ENCODE measurements at places on chromosomes 3 and 15.
A peak's percentile ranks its signal among the peaks of the same experiment; 100 is the strongest.

GRCh38 chr3:55750525-55750924 lies 263.4 kb upstream of the WNT5A start:
- peak; percentile 93 for DNase-seq

DNA sequence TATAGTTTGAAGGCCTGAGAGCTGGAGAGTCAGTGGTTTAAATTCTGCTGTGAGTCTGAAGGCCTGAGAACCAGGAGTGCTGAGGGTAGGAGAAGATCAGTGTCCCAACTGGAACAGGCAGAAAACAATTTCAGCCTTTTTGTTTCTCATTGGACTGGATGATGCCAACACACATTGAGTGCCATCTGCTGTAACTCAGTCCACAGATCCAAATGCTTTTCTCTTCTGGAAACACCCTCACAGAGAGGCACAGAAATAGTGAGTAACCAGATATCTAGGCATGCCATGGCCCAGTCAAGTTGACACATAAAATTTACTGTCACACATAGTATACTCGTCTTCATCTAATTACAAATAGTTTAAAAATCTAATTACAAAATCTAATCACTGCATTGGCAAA lies 100.8 kb downstream of the NEO1 start:
- DNase-seq: no peak

DNA sequence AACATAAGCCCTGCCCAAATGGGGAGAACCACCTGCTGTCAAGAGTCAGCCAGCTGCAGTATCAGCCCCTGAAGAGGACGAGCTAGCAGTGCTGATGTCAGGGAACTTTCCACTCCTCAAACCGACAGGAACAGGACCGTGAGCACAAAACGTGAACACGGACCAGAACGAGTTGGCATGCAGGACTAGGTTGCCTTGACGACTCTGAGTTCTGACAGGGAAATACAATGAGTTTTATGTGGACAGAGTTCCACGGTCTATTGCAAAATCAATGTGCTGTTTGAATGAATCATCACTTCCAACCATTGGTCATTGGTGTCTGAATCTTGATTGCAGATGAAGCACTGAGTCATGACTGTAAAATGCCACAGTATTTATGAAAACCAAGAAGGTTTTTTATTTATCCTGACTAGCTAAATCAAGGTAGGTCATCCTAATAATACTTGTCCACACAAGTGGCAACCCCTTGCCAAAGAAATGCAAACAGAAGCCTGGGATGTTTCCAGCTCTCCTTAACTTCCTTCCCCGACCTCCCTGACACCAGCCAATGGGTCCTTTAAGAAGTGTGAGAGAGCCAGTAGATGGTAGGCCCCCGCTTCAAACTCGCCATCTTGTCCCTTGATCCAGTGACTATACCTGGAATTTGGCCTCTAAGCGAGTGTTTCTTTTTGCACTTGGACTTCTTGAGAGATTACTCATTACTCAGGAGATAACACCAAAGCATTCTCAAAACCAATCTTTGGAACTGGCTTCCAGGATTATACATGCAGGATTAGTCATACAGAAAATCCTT lies 119.6 kb downstream of the ASB7 start:
- peak; percentile 100 for DNase-seq

GRCh38 chr15:92407321-92407720 lies 13.6 kb downstream of the ST8SIA2 start:
- DNase-seq: no peak

- no peak for DNase-seq
Measured at GRCh38 chr15:81909011-81909358, 136.8 kb downstream of the MEX3B start.

- DNase-seq: no peak
Measured at GRCh38 chr15:73344056-73344455, 24.7 kb downstream of the HCN4 start.

GRCh38 chr3:111936967-111937366 lies 41.9 kb upstream of the ABHD10 start:
- no peak for DNase-seq

- no peak for DNase-seq
Measured at GRCh38 chr15:29139072-29139471, 130.6 kb downstream of the NSMCE3 start.

DNA sequence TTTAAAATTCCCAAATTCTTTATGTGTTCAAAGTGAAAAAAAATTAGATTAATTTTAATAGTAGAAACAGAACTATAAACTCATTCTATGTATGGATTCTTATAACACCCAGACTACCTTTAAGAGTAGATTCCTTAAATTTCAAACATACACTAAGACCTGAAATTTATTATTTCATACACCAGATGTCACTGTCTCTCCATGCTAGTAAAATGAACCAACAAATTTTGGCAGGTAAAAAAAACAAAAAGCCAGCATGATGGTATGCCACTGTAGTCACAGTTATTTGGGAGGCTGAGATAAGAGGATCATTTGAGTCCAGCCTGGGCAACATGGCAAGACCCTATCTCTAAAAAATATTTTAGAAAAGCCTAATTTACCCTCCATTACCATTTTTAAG lies 461.3 kb upstream of the NAALADL2 start:
- DNase-seq: no peak

GRCh38 chr15:40928821-40929659 lies at the start of gene DLL4:
TSS of gene DLL4 (plus strand) at chr15:40929340. CDS start at chr15:40929669, 329 bp downstream.
- DNase-seq: no peak

GRCh38 chr3:141346007-141346406 lies 22.3 kb upstream of the ZBTB38 start:
- no peak for DNase-seq

DNA sequence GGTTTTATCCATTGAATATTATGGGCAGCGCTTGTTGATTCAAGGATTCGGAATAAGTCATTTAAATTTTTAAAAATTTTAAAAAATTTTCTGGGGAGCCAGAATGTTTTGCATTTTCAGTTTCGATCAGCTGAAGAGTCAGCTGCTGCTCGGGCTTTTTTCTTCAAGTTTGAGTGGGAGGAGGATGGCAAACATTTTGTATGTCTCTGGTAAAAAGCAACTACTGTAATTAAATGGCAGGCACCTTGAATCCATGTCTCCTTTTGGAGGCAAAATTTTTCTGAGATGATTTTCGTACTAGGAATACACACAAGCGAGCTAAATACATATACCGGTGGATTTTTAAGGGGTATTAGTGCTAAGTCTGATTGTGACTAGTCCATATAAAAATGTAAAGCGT lies 612 bp downstream of the C3orf38 start:
- no peak for DNase-seq

GRCh38 chr3:188826574-188826973 lies 345.2 kb upstream of the TPRG1 start:
- DNase-seq: no peak

- no peak for DNase-seq
Measured at GRCh38 chr15:66923438-66923881, 141.9 kb upstream of the SMAD3 start.

DNA sequence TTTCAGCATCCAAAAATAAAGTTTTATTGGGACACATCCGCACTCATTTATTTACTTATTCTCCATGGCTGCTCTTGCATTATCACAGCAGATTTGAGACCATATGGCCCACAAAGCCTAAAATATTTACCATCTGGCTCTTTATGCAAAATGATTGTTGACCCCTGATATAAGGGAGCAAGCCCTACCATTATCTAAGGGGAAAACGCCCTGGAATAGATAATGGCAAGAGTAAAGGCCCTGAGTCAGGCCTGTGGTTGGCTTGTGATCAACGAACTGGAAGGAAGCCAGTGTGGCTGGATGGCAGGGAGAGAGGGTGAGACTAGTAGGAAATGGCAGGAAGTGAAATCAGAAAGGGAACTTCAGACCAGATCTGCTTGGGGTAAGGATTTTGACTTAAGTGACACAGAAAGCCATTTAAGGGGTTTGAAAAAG lies 24.6 kb upstream of the DMXL2 start:
- DNase-seq: no peak

- DNase-seq: peak; percentile 91
Measured at GRCh38 chr3:31105438-31106077, 211.1 kb upstream of the GADL1 start.

DNA sequence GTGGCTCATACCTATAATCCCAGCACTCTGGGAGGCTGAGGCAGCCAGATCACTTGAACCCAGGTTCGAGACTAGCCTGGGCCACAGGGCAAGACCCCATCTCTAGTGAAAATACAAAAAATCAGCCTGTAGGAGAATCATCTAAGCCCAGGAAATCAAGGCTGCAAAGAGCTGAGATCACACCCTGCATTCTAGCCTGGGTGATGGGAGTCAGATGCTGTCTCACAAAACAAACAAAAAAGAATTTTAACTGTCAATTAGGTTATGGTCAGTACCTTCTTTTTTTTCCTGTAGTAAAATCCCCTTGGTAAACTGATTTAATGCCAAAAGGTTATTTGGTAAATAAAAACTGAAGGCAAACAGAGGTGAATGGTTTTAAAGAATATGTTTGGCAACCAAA lies 29.0 kb downstream of the TMCC1 start:
- no peak for DNase-seq

- DNase-seq: no peak
Measured at GRCh38 chr3:102511639-102512038, 76.8 kb downstream of the ZPLD1 start.

DNA sequence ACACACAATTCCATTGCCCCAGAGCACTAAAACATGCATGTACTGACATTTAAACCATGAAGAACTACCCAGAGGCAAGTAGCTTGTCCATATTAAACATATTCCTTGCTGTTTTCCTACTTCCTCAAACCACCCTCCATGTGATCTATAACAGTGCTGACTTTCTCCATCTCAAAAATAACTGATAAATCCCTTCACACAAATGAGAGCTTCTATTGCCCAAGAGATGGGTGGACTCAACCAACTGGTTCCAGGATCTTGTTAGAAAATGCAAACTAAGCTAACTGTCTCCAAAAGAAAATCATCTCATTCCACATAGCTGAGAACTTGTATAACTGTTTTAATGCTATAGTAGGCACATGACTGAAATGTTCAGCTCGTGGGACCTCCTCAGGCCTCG lies 29.6 kb downstream of the DCLK3 start:
- no peak for DNase-seq

GRCh38 chr3:154615471-154615870 lies 185.5 kb upstream of the GPR149 start:
- DNase-seq: no peak

- no peak for DNase-seq
Measured at GRCh38 chr15:91289324-91289723, 189.3 kb downstream of the SV2B start.

DNA sequence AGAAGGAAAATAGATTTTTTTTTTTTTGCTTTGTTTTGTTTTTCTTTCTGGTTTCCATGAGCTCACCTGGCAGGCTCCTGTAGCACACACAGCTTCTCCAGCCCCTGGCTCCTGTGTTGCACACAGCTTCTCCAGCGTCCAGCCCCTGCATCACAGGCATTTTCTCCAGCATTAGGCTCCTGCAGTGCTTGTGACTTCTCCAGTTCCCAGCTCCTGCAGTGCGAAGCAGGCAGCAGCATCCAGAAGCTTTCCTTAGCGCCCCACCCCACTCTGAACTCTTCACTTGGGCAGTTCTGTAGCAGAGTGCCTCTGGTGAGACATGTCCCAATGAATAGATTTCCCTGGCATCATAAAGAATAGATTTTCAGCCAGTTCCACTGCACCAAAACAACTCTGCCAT lies 5.5 kb upstream of the CCDC39 start:
- DNase-seq: no peak

DNA sequence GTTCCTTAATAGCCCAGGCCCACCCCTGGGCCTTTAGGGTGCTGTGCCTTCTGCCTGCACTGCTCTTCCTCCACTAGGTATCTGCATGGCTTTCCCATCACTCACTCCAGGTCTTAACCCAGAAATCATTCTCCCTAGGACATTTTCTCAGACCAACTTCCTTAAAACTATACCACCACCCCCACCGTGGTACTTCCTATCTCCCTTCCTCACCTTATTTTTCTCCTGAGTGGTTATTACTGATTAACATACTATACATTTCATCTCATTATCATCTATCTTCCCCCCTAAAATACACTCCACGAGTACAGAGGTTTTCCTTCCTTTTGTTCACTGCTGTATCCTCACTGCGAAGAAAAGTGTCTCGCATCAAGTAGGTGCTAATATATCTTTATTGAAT lies 115.2 kb downstream of the ANO10 start:
- no peak for DNase-seq

DNA sequence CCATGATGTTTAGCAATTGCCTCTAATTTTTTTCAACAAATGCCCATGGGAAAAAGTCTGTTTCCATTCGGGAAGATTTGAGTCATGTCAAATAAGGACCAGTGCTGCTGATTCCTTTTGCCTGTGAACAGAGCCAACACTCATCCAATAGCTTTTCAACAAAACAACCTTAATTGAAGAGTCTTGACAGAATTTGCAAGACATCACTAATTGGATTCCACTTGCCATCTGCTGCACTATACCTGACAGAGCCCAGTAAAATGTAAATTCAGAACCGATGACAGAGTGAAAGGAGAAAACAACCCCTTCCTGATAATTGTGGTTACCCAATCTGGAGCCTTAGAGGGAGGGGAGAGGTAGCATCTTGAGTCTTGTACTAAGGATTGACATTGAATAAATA lies 426.7 kb downstream of the AGBL1 start:
- no peak for DNase-seq

GRCh38 chr3:185687271-185687878 lies 101.3 kb downstream of the SENP2 start:
- DNase-seq: no peak

DNA sequence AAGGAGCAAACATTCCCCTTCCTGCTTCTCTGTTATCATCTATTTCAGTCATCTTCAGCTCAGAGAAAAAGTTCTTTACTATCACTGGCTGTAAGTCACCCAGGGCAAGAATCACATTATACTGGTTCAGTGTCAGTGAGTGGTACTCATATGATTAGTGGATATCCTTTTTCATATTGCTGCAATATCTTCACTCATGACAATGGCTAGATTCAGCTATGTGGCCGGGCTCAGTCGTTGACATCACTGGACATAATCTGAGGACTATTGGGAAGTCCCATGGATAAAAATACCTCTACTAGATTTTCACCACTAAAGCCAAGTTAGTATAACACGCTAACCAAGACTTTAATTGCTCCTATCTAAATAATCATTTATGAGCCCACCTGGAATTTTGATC lies 91.3 kb upstream of the UBE2E2 start:
- DNase-seq: no peak

DNA sequence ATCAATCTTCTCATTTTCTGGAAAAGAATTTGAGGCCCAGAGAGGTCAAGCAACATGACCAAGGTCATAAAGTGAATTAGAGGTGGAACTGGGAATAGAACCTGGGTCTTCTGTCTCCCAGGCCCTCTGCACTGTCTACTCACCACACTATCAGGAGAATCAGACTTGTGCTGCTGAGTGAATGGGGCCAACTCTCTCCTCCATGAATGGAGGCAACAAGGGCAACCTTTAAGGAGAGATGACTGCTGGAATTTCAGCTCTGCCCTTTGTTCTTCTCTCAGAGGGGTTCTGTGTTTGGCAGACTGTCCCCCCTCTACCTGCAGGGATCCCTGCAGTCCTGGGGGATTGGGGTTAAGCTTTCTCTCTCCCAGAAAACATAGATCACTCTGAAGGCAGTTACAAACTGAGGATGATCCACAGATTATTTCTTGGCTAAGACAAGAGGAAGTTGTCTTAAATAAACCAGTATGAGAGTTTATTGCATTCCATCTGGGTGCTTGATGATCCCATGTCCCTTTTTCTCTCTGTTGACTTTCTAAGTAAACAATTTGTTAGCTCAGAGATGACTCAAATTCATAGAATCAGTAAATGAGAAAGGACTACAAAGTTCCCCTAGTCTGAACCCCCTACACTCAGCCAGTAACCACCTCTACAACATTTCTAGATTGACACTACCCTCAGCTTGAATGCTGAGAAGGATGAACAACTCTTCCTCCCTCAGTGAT lies 99.0 kb upstream of the LIPC start:
- DNase-seq: peak; percentile 63
